NCI-H187 treated with DMSO at 0.1 percent for 48 hours (cell line): ENCODE measurements at places on chromosomes 3 and 15.

DNA sequence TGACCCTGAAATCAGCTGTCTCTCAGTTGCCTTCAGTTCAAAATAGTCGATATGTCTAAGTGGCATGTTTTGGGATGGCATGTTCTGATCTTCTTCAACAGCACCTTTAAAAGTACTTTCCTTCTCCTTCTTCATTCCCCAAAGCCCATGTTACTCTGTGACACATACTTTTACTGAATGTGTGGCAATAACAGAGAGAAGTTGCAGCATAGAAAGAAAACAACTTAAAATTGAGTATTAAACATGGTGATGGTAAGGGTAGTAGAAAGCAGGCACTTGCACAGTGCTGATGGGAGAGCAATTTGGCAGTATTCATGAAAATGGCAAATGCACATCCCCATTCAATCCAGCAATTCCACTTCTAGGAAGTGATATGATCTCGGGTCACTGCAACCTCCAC, 12.3 kb upstream of the ULK4 start:
- no peak for DNase-seq

- no peak for DNase-seq
Measured at GRCh38 chr3:60772584-60772983, 478.7 kb downstream of the FHIT start.

DNA sequence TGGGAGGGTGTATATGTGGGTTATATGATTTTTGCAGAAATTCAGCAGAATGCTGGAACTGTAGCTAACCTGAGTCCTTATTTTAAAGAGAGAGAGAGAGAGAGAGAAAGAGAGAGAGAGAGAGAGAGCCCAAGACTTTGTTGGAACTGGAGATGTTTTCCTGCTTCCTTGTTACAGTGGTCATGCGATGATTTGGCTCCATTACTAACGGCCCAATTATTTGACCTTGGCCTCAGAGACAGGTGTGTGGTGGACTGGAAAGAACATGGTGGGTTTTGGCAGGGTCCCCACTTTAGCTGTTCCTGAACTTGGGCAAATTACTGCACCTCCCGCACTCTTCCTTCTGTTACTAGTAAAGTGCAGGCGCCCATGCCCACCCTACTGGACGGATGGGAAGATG, 14.8 kb upstream of the ACSBG1 start:
- DNase-seq: no peak

- DNase-seq: no peak
Measured at GRCh38 chr3:22170370-22170769, 419.4 kb upstream of the ZNF385D start.

DNA sequence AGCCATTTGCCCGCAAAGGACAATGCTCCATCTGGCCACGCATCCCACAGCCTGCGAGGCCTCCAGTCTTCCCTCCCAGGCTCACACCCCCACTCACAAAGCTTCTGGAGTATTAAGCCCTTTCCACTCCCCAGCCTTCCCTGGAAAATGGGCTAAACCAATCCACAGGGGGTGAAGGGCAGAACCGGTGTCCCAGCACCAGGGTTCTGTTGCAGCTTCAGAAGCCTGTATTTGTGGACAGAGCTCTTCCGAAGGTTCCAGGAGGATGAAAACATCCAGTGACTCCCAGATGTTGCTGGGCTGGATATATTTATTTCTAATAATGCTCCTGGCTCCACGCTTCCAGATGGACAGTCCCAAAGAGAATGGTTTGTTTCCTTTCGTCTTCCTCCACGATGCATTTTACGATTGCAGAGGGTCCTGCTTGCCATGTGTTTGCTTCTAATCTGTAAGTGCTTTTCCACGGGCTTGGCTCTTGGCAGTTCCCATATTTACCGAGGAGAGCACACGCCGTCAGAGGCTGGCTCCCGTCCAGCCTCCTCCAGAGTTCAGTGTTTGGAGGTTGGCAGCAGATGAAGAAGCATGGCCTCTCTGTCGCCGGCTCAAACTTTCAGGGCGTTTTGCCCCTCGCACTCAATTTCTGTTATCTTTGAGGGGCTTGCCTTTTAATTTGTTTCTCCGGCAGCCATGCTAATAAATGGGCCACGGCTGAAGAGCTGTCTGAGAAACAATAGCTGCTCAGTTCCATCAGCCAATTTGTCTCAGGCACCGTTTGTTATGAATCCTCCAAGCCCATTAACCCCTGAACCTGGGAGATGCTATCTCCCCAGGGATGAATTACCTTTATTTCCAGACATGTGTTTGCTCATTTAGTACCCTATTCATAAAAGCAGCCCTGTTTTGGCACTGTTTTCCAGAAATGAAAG, 367.9 kb upstream of the PROK2 start:
- peak; percentile 44 for DNase-seq

DNA sequence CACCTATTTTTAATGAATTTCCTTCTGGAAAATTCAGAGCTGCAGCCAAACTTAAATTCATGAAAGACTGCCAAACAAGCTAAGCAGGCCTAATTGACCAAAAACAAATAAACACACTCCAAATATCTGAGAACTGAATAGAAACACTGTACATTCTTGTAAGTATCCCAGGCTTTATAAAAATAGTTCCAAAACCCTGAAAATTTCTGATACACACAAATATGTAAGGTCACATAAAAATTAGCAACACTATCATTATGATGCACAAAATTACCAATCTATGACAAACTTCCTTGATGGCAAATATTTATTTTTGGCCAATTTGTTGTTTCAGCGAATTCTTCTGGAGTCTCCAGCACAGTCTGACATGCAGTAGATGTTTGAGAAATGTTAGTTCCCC, 117.9 kb upstream of the UBE2E2 start:
- no peak for DNase-seq

- no peak for DNase-seq
Measured at GRCh38 chr3:52122491-52122890, 31.7 kb downstream of the POC1A start.

- DNase-seq: no peak
Measured at GRCh38 chr3:193483988-193484539, 70.6 kb downstream of the ATP13A4 start.

GRCh38 chr3:143330296-143330868, 210.8 kb downstream of the CHST2 start:
- no peak for DNase-seq

GRCh38 chr3:48151807-48152427, 36.3 kb downstream of the CDC25A start:
- no peak for DNase-seq

- no peak for DNase-seq
Measured at GRCh38 chr3:187565701-187566100, 104.5 kb downstream of the SST start.

DNA sequence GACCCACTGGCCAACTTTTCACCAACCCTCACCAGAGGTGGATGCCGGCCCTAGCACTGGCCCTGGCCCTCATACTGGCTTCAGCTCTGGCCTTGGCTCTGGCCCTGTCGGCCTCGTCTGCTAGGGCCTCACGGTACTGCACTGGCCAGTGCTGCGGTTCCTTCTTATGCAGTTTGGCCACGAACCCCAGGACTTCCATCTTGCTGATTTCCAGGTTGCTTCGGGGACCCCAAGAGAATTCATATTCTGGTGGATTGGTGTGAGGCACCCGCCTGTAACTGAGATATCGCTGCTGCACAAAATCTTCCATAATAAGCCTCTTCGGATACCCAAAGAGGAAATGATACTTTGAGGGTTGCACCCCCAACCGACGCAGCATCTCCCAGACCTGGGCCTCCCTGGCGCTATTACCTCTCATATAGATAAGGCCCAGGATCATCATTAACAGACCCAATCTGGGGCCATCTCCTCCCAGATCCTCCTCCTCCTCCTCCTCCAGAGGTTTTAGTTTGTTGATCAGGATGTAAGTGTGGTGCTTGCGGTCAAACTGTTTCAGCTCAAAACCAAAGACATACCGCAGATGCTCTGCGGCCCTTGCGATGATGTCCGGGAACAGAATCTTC, 883 bp downstream of the MAGEF1 start:
- no peak for DNase-seq

DNA sequence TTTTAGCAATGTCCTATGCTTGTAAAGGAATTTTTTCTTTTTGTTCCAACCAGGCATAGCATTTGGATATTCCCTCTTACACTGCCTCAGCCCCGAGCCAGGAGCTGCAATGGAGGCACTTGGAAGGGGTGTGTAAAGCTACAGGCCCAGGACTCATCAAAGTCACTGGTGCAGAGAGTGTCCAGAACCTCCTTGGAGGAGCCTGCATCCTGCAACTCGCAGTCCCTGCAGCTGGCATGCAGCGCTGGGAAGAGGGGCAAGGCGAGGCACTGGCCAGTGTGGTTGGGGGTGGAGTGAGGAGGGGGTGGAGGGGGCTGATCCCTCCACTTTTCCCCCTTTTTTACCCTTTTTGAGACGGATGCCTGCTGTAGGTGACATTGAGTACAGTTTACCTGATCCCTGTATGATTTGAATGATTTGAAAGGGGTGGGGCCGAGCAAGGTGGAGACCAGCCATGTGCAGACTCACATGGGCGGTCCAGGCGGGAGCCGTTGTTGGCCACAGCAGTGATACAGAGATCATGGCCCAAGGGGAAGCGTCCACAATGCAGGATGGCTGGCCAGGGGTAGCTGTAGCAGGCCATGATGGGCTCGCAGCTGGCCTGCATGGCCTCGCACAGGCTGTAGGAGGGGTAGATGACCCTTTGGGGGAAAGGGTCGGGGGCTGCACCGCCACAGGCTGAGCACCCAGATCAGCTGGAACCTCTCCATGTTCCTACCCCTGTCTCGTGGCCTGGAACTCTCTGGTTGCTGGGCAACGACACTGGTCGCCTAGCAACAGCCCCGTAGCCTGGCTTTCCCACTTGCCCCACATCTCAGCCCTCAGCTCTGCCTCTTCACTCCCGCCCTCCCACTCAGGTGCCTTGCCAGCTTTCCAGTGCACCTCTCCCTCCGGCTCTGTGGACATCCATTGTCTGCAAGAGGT, 7.9 kb downstream of the P4HTM start:
- no peak for DNase-seq

DNA sequence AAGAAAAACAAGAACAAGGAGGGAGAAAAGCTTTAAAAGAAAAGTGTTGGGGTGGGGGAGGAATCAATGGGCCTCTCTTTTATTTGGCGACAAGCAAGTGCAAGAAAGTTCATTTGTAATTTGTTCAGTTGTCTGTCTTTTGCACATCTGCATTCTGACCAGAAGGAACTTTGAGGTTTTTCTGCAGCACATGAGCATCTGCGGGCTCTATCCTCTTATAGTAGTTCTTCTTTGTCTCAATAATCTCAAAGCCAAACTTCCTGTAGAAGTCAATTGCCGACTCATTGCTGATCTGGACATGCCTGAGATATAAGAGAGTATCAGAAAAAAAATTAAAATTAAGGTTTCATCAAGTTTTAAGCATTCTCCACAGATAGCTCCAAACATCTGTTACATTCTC, 24.4 kb downstream of the NAA50 start:
- DNase-seq: no peak

- no peak for DNase-seq
Measured at GRCh38 chr3:109806929-109807328, 469.6 kb upstream of the DPPA4 start.

DNA sequence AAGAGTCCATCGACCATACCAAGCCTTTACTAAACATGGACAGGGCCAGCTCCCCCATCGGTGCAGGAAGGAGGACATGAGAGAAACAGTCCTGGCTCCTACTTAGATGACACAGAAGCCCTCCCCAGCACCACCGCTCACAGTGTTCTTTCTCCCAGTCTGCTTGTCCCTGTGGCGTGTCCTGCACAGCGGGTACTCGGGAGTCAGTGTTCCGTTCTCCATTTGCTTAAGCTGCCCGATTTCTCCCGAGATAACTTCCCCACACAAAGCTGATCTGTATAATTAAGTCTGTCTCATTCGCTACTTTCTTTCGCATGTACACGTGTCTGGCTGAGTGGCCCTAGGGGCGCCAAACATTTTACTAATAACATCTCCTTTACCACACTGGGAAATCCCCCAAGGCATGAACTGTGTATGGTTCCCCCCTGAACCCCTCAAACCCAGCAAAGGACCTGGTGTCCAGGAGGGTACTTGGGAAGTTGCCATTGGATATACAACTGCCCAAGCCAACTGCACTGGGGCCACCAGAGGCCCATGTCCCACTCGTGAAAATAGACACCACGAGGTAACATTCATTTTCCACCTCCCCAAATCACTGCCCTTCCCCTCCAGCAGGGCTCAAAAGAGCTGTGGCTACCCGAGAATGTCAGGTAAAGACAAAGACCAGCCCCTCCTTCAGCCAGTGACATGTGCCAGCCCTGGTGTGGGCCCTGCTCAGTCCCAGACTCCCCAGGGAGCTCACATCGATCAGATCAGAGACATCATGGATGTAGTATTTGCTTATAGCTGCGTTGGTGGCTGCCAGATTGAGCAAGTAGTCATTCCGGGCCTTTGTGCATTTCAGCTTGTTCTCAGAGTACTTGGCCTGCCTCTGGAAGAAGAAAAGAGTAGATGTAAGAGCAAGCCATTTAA, 96.5 kb upstream of the RAD18 start:
- no peak for DNase-seq

GRCh38 chr3:95923496-95924210, 890.7 kb upstream of the EPHA6 start:
- DNase-seq: no peak

GRCh38 chr3:160831401-160831800, 75.4 kb downstream of the PPM1L start:
- DNase-seq: no peak

DNA sequence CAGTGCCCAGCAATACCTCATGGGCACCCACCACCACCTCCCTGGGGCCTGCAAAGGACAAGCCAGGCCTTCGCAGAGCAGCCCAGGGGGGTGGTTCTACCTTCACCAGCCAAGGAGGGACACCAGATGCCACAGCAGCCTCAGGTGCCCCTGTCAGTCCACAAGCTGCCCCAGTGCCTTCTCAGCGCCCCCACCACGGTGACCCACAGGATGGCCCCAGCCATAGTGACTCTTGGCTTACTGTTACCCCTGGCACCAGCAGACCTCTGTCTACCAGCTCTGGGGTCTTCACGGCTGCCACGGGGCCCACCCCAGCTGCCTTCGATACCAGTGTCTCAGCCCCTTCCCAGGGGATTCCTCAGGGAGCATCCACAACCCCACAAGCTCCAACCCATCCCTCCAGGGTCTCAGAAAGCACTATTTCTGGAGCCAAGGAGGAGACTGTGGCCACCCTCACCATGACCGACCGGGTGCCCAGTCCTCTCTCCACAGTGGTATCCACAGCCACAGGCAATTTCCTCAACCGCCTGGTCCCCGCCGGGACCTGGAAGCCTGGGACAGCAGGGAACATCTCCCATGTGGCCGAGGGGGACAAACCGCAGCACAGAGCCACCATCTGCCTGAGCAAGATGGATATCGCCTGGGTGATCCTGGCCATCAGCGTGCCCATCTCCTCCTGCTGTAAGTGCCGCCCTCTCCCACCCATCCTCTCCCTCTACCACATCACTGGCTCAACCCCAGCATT, 19.2 kb upstream of the BFSP2 start:
- no peak for DNase-seq

GRCh38 chr3:109731639-109732473, 394.5 kb upstream of the DPPA4 start:
- peak; percentile 17 for DNase-seq

- no peak for DNase-seq
Measured at GRCh38 chr3:21390856-21391255, 360.2 kb downstream of the ZNF385D start.

GRCh38 chr3:160005004-160005403, 16.4 kb downstream of the IL12A start:
- DNase-seq: no peak

- no peak for DNase-seq
Measured at GRCh38 chr3:25678581-25678980, 13.9 kb upstream of the TOP2B start.
